Substantia nigra (tissue), 51 donors: ENCODE measurements at places on chromosomes 12 and 14.

DNA sequence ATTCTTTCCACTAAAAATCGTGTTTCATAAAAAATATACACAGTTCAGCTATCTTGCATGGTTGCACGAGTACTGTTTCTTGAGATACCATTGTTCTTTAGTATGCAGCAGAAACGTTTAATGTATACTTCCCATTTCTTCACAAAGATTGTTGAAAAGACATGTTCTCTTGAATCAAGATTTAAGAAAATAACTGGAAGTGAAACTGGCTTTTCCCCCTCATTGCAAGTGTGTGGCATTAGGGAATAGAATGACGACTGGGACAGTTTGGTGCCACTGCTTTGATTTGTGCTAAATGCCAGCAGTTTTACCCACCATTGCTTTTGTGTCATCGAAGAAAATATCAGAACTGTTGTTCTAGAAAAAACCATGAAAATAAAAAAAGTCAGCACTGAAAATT is 20.3 kb upstream of the DHRS2 start:
- no peak for DNase-seq

DNA sequence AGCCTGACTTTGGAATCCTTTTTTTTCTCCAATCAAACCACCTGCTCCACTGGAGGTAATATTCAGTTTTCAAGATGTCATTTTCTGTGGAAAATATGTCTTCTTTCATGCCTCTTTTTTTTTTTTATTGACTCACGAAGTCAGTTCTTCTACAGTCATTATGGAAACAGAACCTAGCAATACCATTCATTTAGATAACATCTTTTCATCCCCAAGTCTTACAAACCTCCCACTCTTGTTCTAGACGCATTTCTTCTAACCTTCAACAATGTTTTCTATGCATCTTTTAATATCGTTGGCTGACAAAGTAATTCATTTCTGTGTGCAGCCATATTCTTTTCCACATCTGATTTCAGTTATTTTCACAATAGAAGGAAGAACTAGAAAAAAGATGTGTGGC is 474.3 kb upstream of the CCDC196 start:
- no peak for DNase-seq

DNA sequence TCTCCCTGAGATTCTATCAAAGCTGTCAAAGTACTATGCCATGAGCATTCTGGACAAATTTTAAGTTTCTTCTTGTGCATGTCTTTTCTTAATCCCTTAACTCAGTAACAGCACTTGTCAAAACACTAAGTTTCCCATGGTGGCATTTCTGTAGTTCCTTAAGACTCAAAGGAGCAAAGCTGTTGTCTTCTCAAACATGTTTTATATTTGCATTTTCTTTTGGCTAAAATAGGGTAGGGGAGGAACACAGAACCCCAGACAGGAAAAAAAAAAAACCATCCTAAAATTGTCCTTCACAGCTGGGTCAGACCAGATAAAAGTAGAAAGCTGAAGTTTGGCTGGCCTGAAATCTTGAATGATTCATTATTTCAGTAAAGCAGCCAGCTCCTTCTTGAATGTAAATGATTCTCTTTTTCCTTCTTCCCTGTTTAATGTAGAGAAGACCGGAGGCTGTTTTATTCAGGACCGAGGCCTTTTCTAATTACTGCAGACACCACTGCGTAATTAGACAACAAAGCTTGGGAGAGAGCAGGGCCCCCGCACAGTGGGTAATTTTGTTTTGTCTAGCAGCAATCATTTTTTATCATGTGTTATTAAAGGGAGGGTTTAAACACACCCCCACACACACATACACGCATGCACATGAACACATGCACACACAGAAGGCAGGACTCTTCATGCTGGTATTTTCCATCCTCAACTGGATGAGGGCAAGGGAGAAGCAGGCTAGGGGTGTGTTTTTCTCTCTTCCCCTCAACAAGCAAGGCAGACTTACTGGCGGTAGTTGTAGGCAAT is 51.0 kb downstream of the PAH start:
- no peak for DNase-seq

GRCh38 chr14:74952697-74953484 is 2.5 kb downstream of the PGF start:
- no peak for DNase-seq

DNA sequence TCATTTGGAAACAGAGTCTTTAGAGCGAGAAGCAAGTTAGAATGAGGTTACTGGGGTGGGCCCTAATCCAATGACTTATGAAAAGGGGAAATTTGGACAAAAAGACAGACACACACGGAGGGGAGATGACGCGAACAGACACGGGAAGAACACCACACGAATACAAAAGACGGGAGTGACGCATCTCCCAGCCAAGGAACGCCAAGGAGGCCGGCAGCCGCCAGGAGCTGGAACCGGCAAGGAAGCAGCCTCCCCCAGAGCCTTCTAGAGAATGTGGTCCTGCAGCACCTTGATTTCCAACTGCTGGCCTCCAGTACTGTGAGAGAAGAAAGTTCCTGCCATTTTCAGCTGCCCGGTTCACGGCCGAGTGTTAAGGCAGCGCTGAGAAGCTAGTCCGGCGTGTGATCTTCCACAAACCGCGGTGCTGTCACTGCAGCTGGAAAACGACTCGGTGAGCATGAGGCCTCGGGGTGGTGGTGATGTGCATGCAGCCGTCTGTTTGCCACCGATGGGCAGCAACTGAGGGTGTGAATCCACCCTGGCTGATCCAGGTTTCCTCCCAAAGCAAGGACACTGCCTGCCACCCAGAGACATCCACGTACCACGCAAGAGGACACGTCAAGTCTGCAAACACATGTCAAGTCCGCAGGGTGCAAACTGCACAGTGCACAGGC is 124.5 kb downstream of the NCOR2 start:
- no peak for DNase-seq

DNA sequence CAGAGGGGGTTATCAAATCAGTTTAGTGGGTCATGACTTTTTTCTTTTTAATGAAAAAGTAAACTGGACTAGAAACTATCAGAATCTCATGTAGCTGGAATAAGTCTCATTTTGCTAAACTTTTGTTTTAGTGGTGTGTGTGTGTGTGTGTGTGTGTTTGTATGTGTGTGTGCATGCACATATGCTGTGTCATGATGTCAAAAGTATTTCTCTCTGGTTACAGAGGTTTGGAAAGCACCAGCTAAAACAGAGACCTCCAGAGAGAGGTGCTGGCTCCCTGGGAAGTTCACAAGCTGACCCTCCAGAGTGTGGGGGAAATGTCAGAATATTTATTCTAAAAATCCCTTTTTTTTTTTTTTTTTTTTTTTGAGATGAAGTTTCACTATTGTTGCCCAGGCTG is 114.7 kb downstream of the LGMN start:
- no peak for DNase-seq

DNA sequence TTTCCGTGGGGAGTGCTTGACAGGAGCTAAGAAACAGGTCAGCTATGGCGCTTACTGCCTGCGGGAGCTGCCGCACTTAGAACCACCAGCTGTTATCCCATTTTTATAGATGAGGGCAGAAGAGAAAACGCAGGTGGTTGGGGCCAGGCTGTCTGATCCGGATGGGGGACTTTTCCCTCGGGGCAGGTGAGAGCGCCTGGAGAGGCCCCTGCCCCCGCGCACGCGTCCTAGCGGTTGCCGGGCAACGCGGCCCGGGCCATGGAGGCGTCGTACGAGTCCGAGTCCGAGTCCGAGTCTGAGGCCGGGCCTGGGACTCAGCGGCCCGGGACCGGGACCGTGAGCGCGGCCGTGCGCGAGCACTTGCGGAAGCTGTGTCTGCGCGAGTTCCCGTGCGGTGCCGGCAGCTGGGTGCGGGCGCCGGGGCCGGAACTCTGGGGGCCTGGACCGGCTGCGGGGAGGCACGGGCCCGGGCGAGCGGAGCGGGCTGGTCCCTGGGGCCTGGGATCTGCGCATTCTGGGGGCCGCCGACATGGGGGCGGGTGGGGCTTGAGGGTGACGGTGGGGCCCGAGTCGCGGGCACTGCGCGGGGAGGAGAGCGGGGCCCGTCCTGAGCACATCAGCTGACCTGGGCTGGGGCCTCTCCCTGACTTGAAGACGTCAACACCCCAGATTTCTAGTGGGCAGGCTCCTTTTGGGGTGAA is at the start of gene LRRC43:
LRRC43 (plus strand) TSS at position 237 of the 701 bp plus-strand sequence; CDS start at position 259, 22 bp downstream.
- DNase-seq, result no peak
